Hypothalamus (tissue), 51 donors: ENCODE measurements at places on chromosomes 7 and 10.

DNA sequence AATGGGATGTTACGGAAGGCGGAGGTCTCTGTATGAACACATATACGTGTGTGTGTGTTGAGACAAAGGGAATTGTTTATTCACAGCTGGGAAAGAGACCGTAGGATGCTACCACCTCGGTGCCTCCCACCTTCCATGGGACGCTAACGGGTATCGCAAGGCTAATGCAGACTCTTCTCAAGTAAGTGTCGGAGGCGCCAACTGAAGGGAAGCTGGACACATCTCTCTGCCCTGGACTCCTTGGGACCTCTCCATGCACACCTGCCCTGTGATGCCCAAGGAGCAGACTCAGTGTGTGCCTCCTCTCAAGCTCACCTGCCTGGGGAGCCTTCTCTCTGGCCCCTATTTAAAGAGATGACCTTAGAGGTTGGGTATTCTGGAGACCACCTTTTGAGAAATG lies 230.9 kb downstream of the DNAJB6 start:
- no peak for DNase-seq

DNA sequence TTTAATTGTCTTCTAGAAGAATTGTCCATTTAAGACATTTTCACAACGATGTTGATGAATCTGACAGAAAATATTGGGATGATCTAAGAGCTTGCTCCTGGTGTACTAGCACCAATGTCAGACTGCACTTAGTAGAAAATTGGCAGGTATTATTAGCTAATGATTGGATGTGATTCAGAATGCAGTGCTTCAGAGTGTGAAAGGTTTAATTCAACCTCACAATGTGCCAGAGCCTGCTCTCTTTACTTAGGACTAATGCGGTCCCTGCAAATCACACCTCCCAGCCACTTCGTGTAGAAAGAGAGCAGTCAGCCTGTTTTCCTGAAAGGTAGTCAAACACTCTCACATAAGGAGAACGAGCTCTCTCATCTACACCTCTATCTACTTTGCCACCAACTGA lies 197.5 kb downstream of the ZNF438 start:
- DNase-seq: no peak

DNA sequence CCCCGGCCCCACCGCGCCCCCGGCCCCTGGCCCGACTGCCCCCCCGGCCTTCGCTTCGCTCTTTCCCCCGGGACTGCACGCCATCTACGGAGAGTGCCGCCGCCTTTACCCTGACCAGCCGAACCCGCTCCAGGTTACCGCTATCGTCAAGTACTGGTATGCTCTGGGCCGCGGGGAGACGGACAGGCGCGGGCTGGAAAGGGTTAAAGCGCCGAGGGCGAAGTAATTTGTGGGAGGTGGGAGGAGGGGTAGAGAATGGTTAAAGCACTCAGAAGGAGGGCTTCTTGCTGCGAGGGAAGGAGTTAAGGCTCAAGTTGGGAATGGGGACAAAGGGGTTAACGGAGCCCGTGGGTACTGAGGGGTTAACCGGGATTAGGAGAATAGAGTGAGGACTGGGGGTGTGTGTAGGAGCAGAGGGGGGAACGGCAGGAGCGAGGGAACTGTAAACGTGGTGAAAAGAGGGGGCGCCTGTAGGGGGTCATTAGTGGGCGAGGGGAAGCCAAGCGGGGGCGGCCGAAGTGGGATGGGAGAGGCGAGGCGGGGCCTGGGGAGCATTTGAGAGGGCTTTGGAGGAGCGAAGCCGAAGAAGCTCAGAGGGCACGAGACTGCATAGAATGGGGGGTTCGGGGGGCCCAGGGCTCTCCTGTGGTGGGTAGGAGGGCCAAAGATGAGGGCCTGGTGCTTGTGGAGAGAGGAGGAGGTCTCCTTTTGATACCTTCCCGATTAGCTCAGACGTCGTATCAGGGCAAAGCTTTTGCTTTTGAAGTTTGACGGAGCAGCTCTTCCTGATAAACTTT lies 605 bp downstream of the SUFU start:
- DNase-seq: no peak

GRCh38 chr7:64685091-64685490 lies 19.2 kb downstream of the ZNF107 start:
- no peak for DNase-seq

DNA sequence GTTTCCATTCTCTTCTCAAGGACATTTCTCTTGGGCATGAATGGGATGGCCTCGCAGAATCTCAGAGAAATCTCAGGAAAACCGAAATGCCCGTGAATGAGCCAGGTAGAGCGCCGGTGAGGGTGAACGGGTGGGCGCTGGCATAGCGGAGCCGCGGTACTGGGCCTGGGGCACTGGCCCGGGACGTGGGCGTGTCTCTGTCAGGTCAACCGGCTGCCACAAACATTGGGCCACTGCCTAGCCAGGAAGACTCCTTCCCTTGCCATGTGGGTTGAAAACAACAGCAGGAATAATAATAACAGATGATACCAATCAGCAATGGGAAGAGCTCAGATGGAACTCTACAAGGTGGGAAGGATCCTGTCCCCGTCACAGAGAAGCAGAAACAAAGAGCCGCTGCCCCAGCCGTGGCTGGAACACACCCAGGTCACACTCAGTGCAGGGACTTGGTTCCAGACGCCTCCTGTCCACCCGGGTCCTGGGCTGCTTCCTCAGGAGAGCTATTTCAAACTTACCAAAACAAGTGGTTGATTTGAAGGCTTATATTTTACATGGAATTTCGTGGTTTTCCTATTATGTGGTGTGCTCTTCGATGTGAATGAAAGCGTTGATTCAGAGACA lies 51.1 kb upstream of the EBF3 start:
- DNase-seq: no peak

- no peak for DNase-seq
Measured at GRCh38 chr7:133754708-133755107, 372.4 kb upstream of the LRGUK start.

GRCh38 chr10:71996592-71997371 lies 32.6 kb downstream of the CHST3 start:
- DNase-seq: no peak

- DNase-seq: no peak
Measured at GRCh38 chr10:26837139-26837538, 23.6 kb downstream of the ABI1 start.

GRCh38 chr10:32384171-32384570 lies 37.2 kb upstream of the EPC1 start:
- no peak for DNase-seq
